ENCODE measurements at places on chromosomes 2 and 18.

- DNase-seq: no peak
These were observed 63.9 kb downstream of the GATA6 start for GRCh38 chr18:22233266-22233665.

DNA sequence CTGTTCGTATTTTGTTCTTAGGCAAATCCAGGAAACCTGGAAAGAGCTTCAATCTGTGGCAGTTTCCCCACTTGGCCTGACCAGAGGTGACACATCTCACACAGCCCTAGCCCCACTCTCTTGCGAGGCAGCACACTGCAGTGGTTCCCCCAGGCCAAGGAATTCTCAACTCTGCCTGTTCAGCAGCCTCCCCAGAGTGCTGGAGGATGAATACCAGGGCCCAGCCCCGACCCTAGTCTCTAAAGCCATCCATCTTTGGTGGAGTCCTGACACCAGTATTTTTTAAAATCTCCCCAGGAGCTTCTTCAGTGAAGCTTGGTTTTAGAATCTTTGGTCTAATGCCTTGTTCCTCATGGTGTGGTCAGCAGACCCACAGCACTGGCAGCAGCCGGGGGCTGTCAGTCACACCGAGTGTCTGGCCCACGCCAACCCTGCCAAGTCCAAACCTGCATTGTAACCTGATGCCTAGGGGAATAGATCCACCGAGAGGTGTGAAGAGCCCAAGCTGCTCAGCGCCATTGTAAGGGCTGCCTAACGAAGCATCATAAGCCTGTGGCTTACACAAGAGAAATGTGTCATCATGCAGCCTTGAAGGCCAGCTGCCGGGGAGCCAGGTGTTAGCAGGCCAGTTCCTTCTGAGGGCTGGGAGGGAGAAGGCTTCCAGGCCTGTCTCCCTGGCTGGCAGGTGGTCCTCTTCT, 428.7 kb upstream of the ID2 start:
- DNase-seq: no peak

DNA sequence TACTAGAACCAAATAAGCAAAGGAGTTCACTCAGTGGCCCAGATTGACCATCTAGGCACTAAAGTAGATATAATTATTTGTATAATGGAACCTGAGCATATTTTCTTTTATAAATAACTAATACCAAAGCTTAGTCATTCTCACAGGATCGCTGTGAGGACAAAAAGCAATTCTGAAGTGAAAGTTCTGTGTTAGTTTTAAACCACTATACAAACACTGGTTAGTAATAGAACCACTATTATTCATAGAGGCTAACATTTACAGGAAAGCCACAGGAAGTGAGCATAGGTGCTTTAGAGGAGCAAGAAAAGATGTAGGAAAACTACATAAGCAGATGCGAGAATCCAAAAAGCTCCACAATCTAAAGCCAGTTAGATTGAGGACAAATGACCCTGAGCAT, 364.7 kb downstream of the XIRP2 start:
- no peak for DNase-seq

DNA sequence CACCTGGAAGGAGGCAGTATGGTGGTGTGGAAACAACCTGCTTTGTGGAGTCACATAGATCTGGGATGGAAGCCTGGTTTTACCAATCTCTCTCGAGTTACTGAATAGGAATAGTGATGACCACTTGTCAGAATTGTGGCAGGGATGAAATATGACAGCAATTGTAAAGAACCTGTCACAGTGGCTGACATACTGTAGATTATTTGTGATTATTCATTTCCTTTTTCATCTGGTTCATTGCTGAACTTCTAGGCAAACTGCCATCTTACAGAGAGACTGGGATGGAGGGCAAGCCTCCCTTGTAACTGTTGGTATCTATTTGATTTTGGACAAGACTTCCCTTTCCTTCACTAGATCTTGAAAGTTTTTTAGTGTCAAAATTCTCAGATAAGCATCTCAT, 42.0 kb downstream of the FMNL2 start:
- DNase-seq: no peak

DNA sequence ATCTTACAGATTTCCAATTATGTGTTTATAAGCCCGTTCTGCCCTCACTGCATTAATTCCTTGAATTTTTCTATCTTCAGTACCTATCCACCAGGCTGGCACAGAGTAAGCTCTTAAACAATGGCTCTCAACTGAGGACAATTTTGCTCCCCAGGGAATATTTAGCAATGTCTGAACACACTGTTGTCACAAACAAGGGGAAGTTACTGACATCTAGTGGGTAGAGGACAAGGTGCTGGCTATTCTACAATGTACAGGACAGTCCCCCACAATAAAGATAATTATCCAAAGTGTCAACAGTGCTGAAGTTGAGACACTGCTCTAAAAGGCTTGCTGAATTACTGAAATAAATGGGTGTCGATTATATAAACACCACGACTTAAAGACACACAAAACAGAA, 5.0 kb downstream of the NDUFS1 start:
- no peak for DNase-seq
